ENCODE measurements at places on chromosomes 6 and 20.

GRCh38 chr6:79864001-79864400, 83.4 kb downstream of the ELOVL4 start:
- no peak for DNase-seq

DNA sequence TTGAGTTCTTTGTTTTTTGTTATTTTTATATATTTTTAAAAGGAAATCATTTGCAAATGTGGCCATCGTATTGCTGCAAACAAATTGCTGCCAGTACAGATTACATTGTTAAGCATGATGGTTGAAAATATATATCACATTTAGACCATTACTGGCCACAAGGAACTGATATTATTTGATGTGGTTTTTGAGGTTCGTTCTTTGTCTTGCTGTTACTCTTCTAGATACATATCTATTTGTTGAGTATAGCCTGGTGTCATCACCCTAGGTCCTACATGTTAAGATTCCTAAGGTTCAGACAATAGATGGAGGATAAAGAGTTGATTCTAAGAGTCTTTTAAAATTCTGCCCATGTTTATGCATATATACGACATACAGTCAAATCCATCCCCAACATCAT, 306.0 kb downstream of the FARS2 start:
- no peak for DNase-seq

DNA sequence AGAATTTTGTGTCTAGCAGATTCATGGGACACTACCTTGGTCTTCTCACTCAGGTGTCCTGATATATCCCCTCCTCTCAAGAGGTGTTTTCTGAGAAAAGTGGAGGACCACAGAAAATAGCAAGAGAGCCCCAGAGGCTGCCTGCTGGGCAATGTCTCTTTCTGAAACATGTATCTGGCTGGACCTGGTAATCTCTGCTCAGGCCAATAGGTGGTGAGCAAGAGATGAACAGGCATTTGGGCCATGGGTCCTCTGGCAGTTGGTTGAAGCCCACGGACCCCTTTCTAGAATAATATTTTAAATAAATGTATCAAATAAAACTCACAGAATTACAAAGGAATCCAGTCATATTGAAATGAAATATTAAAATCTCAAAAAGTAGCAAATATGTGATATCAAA, 8.8 kb upstream of the THBD start:
- no peak for DNase-seq

GRCh38 chr6:89644864-89645263, 6.3 kb upstream of the LYRM2 start:
- DNase-seq: no peak

DNA sequence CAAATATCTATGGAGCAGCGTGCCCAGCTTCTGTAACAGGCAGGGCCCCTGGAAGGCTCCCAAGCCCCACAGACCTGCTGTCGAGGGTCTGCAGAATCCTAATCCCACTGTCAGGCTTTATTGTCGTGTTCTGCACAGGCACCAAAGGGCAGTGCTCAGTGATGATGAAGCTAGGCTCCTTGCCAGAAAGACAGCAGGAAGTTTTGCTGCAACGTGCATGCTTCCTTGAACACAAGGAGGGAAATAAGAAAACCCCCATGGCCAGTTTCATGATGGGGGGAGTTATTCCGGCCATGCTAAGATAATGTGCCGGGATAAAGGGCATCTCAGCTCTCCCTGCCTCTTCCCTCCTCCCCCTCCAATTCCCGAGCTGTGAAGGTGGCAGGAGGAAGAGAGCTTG, 109.4 kb upstream of the KCNG1 start:
- DNase-seq: no peak

- DNase-seq: no peak
Observed at GRCh38 chr6:69774740-69775584, 21.8 kb downstream of the LMBRD1 start.

Data from stimulated activated CD8-positive, alpha-beta memory T cell treated with anti-CD3 and anti-CD28 coated beads, Interleukin-15, amount 100 ng/mL, for 24 hours (primary cell).